Stimulated activated CD4-positive, alpha-beta T cell treated with anti-CD3 and anti-CD28 coated beads, Interleukin-4, amount 100 ng/mL, for 24 hours (primary cell): ENCODE measurements at places on chromosomes 2 and 18.

DNA sequence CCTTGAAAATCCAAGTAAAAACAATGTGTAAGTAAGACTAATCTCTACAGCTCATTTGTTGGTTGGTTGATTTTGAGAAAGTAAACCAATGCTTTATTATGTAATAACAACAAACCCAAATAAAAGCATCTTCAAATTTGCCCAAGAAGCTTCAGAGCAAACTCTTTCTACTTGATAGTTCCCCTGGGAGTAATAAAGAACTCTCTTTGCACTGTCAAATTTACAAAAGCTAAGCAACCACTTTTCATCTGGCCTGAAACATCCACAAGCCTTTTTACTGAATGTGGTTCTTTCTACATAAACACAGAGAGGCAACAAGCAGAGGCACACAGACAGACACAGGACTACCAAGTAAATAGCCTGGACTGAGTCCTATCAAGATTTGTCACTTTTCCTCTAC, 28.8 kb upstream of the CACNB4 start:
- DNase-seq: no peak

DNA sequence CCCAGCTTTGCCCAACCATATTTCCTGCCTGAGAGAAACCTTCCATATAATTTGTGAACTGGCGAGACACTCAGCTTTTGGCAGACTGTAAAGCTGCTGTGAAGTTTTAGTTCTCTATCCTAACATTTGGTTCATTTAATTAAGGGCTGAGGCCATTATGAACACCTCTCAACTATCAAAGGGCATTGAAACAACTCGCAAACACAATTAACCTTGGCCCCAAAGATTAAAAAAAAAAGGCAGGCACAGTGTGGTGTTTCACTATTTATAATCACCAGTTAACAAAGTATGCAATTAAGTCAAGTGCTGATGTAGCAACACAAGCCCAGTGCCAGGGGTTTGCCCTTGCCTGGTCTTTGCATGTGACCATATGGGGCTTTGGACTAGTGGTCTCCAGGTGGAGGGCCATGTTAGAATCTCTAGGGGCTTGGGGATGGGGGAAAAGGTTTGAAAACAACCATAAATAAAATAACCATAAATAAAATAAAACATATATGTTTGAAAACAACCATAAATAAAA, 297.6 kb upstream of the SKOR2 start:
- no peak for DNase-seq

DNA sequence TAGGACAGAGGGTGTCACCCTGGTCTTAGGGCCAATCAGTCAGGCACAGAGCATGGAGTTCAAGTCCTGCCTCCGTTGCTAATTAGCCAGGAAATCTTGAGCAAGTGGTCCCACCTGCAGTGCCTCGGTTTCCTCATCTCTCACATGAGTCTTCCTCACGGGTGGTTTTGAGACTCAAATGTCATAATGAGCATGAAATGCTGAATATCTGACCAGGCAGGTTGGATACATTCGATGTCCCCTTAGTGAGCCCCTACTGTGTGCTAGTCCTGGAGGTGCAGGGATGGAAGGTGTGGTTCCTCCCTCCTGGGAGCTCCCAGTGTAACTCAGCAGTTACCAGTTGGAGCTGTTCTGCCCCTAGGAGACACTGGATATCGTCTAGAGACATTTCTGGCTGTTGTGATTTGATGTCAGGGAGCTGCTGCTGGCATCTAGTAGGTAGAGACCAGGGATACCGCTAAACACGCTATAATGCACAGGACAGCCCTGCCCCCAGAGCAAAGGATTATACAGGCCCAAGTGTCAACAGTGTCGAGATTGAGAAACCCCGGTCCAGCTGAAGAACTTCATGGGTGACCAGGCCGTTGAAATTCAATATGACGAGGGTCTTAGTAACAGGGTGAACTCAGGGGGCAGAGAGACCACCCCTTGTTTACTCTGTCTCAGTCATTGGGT, 118.5 kb upstream of the TWIST2 start:
- DNase-seq: no peak

DNA sequence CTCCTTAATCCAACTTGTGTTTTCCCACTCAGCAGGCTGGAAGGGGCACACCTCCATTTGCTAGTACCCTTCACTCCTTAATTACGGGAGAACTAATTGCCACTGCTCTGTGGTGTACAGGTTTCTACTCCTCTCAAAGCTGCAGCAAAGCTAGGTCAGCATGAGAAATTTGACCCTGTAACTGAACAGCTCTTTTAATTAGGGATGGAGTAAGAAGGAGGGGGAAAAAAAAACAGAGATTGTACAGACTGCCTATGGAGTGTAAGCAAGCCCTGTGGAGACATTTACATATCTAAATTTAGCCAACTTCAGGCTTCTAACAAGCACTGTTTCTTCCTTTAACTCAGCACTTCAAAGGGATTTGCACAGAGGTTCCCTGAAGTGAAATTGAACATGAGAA, 629.7 kb upstream of the SETBP1 start:
- DNase-seq: no peak

GRCh38 chr2:10372862-10373240, 70.1 kb downstream of the HPCAL1 start:
- DNase-seq: no peak

- no peak for DNase-seq
These were observed 98.4 kb upstream of the SP3 start for GRCh38 chr2:174063492-174064092.

DNA sequence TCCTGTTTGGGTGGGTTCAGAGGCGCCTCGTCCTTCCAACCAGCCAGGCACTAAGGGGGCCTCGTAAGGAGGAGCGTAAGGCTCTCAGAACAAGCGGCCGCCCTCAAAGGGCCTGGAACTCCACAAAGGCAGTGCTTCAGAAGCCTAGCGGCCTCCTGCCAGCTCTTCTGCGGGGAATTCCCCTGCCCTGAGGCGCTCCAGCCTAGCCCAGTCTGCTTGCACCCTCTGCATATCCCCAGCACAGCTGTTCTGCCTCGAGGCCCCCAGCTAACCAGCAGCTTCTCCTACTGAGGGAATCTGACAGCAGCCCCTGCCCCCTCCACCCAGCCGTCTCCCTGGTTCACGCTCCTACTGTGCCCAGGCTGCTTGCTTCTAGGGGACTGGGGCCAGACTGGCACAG, 265.9 kb downstream of the TFCP2L1 start:
- no peak for DNase-seq

- DNase-seq: no peak
These were observed 229.6 kb downstream of the GBX2 start for GRCh38 chr2:235938611-235939010.

- no peak for DNase-seq
These were observed 84.8 kb upstream of the RASGRP3 start for GRCh38 chr2:33391529-33392255.

DNA sequence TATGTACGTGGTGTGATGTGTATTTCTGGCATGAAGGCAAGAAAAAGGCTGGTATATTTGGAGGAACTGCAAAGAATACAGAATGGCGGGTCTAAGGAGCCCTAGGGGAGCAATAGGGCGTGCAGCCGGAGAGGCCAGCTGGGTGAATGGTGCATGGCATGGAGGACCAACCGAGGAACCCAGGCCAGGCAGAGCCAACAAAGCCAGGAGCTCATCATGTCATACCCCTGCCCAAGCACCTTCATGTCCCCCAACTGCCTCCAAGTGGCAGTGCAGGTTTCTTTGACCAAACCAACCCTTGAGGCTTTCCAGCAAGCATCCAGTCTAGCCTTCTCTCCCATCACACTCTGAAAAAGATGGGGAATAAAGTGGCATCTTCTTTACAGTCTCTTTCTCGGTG, 8.9 kb upstream of the KCNK3 start:
- DNase-seq: no peak

- peak; percentile 22 for DNase-seq
These were observed 325.6 kb upstream of the VRK2 start for GRCh38 chr2:57720728-57721627.

DNA sequence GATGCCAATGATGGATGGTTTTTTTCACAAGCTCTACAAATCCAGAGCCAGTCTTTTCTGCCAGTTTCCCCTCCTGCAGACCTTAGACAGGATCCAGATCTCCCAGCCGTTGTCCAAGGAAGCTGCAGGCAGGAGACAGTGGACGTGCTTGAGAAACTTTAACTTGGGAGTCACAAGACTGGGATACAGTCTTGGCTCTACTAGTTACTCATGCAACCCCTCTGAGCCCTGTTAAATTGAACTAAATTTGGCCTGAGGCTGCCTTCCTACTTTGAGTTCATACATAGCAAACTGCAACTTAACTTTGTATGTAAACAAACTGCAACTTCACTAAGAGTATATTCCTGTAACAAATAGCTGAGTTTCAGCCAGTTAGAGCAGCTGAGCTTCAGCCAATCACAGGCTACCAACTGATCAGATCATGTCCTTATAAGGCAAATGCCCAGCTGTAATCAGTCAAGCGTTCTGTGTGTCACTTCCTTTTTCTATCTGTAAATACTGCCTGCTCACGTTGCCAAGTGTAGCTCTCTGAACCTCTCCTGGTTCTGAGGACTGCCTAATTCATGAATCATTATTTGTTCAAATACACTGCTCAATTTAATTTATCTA, 140.9 kb downstream of the CAPN13 start:
- no peak for DNase-seq

GRCh38 chr2:39508198-39508597, 71.1 kb upstream of the MAP4K3 start:
- no peak for DNase-seq

DNA sequence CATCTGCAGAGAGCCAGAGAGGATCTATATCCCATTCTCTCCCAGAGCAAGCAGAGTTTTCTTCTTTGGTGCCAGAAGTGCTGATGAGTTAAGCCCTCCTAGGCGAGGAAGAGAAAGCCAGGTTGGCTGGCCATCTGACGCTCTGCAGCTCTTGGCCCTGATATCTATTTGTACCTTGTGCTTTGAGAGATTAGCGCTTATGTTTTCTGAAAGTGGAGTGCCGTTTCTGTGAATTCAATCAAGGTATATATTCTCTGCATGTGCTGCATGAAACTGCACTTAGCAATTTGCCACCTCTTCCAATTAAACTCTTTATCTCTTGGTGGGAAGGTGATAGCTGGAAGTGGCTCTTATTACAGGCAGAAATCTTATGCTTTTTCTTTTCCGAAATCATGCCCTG, 177.5 kb downstream of the LPIN1 start:
- no peak for DNase-seq

DNA sequence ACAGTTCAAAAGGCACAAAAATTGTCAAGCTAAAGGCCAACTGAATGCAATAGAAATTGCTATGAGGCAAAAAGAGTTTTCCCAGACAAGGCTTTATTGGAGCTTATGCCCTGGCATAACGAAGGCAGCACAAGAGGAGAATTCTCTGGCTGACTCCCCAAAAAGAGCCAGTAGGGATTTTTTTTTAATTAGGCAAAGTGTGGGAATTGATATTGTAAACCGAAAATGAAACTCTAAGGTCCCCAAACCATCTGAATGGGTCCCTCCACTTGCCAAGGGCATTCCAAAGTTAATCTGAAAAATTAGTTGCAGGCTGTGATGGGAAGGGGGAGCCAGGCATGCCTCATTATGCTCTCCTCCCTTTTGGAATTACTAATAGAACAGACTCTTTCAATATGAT, 118.9 kb downstream of the SPOPL start:
- DNase-seq: no peak

GRCh38 chr18:58058720-58059119, 14.7 kb downstream of the NEDD4L start:
- DNase-seq: no peak

DNA sequence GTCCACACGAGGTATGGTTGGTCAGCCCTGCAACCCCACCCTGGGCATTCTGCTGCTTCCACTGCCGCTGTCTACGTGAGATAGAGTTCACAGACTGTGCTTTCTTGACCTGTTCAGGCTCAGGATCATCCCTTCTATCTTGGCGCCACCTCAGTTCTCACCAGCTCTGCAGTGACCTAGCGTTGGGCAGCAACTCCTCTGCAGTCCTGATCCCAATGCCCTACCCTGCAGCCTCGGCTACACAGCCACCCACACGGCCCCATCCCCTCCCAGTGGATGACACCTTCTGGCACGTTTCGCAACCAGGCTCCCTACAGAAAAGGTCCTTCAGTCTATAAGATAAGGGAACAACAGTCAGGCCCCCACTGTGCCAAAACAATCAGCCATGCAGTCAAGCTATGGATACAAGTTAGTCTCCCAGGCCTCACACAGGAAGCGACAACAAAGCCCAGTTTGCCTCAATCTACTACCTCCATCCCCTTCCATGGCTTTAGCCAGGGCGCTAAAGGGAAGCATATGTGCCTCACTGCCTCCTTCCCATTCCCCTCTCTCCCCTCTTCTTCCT, 317.9 kb upstream of the PKDCC start:
- DNase-seq: no peak

DNA sequence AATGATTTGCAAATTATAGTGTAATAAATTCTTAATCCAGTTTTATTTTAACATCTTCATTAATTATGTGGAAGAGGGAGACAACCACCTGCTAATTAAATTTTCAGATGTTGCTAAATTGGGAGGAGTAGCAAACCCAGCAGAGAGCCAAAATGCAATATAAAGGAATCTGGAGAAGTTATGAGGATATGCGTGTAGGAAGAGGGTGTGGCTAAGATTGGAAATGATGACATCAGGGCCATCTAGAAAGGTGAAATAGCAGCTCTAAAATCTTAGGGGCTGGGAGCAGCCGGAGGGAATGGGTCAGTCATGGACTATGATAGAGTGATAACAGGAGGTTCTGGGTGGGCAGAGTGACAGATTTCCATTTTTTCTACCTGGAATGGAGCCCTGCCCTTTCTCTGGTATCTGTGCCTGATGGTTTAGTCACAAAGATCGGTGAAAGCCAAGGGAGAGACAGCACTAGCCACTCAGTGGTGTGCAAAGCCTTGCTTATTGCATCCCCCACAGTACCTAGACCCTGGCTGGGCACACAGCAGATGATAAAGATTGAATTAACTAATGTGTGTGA, 379.2 kb upstream of the CELF4 start:
- DNase-seq: no peak

GRCh38 chr2:224638301-224638823, 53.2 kb upstream of the CUL3 start:
- peak; percentile 48 for DNase-seq

DNA sequence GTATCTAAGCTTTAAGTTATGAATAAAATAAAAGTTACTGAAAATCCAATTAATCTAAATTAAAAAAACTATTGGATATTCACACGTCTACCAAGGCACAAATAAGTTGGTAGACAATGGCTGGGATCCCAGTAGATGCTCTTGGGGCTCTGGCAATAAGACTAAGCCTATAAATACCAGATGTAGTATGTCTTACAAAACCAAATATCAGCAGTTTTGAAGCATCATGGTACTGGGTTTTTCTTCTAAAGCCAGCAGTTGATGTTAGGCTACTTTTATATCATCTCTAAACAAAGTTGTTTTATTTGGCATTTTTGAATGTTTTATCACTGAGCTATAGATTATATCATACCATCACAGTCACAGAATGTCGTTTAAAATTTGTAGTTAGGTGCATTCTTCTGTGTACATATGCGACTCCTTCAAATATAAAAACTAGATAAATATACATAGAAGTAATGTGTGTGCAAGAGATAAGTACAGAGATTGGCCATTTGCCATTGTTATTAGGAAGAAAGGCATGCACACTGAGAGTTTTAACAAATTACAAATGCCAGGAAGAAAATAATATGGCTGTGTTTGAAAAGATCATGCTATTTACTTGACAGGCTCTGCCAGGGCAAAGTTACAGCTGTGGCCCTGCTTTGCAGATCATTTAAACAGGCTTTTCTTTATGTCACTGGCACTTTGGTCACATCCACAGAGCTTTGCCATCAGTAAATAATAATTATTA, 21.6 kb upstream of the TMEM17 start:
- DNase-seq: no peak
